ENCODE measurements at places on chromosomes 3 and 15.

DNA sequence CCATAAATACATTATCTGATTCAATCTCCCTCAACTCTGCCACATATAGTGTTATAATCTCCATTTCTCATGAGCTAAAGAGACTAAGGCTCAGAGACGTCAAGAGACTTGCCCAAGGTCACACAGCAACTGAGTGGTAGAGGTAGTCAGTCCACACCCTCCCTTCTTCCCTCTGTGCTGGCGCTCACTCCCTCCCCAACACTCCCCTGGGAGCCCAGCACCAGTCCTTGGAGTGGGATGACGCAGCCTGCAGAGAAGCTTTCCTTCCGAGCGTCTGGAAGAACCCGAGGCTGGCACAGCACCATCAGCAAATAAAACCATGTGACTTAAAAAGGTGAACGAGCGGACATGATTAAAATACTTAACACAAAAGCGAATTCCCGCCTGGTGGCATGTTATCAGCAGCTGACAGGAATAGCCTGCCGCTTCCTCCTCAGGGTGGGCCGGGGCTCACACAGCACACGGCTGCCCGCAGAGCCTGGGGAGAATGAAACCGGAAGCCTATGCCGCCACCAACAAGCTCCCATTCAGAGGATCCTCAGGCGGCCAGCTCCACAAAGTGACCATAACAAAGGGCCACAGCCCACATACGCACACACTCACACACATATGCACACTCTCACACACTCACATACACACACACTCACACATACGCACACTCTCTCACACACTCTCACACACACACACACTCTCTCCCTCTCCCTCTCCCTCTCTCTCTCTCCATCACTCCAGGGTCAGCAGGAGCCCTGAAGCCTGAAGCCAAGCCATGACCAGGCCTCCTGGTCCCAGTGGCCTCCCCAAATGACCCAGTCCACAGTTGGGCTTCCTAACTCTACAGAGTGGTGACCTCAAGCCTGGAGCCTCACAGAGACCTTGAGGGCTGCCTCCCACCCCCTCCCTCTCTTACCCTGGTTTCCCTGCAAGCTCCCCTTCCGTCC is 120.5 kb downstream of the XXYLT1 start:
- peak; percentile 10 for DNase-seq

DNA sequence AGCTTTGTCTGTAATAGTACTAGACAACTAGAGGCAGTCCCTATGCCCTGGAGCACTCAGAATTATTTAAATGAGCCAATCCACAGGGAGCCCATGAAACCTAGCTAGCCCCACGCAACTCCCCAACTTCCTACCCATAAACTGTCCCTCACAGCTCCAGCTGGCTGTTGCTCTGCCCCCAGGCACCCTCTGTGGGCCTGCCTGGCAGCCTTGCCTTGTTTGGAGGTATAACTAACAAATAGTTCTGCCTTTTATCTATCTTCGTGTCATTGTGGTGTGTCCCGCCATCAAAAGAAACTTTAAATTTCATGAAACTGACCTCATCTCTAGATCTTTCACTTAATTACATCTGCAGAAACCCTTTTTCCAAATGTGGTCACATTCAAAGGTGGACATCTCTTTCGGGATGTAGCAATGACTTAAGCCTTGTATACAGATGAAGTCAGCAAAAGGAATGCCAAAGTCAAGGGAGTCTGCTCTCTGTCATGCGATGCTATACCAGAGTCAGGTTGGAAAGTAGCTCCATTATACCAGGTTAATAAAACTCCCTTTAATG is 1.8 kb upstream of the RTP3 start:
- no peak for DNase-seq

GRCh38 chr3:103127098-103127630 is 692.3 kb downstream of the ZPLD1 start:
- no peak for DNase-seq

- no peak for DNase-seq
These were observed 34.4 kb downstream of the SYNM start for GRCh38 chr15:99139276-99139675.

DNA sequence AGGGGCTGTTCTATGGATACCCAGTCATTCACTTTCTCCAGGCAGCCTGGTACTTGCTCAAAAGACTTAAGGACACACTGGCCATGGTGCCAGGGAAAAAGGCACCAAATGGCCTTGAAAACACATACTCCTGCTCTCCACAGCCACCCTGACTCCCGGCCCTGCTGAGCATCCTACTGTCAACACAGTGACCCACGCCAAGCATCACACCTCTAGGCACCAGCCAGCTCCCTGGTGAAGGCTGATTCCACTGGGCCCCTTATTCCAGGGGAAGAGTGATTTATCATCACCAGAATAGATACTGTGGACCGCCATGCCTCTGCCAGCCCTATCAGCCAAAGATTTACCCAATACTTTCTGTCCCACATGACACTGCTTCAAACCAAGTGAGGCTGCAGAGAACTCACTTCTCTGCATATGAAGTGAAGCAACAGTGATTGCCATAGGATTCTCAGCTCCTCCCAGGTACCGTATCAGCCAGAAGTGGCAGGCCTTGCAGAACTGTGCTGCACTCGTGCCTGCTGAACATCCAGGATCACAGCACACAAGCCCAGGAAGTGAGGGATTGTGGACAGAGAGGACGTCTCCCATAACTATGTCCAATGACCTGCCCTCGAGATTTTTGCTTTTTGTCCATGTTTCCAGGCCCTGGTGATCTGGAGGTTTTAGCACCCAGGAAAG is 63.7 kb downstream of the WHAMM start:
- no peak for DNase-seq

Measured in stimulated activated naive CD4-positive, alpha-beta T cell treated with Interleukin-2 at 50 U/mL for 16 hours (primary cell).